NCI-H187 (cell line): ENCODE measurements at places on chromosomes 3 and 15.

- no peak for DNase-seq
These were observed 2.2 kb downstream of the TGFBR2 start for GRCh38 chr3:30608598-30608947.

GRCh38 chr15:40731034-40731433, 24.0 kb downstream of the RMDN3 start:
- no peak for DNase-seq

GRCh38 chr3:30578479-30578878, 27.9 kb upstream of the TGFBR2 start:
- no peak for DNase-seq

DNA sequence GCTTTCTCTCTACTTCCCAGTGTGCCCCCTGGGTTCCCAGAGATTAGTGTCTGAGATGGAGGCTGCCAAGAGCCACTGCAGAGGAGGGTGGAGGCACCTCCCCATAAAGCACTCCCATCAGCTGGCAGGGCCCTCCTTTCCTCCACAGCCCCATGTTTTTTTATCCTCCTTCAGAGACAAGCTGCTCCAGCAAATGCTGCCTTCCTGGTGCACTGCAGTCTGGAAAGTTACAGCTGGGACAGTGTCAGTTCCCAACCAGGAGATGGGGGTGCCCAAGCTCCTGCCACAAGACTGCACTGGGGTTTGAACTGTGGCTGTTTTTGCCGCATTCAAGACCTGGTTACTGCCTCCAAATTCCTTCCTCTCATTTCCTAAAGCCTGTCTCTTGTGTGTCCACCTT, 206.1 kb downstream of the CADPS start:
- no peak for DNase-seq

- no peak for DNase-seq
These were observed 32.5 kb upstream of the ZNF445 start for GRCh38 chr3:44510000-44510368.

DNA sequence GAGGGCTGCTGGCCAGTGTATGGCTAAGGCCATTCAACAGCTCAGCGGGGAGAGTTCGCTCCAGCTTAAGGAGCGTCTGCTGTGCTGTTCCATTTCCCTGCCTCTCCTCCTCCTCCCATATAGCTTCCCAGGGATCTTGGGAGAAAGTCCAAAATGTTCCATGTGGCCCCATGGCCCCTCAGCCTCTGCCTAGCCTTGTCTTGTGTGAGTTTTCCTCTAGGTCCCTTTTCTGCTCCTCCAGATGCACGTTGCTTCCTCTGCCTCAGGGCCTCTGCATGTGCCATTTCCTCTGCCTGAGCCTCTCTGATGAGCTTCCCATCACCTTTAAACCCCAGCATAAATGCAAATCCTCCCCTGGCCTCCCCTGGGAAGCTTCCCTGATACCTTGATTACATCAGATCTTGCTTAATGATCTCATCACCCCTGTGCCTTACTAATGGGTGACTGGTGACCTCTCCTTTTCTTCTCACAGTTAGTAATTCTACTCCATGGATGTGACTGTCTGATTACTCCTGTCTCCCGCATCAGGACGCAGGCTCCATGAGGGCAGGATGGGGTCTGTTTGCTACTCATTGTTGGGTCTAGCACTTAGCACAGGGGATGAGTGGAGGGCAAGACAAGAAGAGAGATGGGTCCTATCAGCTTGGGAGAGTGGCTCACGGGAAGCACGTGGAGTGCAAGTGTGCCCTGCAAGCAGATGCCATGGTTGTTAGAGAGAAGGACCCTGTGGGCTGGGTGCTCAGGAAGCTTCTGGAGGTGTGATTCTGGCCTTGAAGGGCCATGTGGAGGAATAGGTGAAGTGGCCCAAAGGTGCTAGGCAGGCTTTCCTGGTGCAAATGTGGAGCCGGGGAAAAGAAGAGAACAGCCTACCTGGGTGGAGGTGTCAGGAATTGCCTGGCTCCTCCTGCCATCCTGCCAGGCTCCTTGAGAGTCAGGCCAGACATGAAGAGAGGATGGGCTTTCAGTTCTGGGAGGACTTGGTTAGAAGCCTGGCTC, 23.8 kb downstream of the ITGA11 start:
- no peak for DNase-seq

GRCh38 chr3:126406389-126407296, 11.9 kb downstream of the CFAP100 start:
- no peak for DNase-seq
